ENCODE measurements at places on chromosomes 7 and 10.

GRCh38 chr10:29392376-29393021, 103.6 kb downstream of the LYZL1 start:
- peak; percentile 27 for DNase-seq

GRCh38 chr10:86085686-86086085, 280.9 kb downstream of the GRID1 start:
- DNase-seq, result no peak

GRCh38 chr7:1812509-1813393, 142.7 kb downstream of the ELFN1 start:
- no peak for DNase-seq

DNA sequence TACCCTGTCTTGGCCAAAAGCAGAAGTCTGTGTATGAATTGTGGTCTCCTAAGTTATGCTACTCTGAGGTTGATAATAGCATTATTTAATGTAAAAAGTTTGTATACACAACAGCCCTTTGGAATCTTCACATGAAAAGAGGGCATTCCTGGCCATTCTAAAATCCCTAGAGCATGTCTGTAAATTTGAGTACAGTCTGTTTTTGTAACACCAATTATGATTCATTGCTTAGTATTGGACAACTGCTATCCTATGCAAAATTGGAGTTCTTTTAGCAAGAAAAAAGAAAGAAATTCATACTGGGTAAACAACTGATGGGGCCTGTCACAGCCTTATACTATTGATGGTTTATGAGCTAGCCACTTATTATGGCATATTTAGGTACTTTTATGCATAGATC, 10.2 kb downstream of the CUTC start:
- DNase-seq, result no peak

DNA sequence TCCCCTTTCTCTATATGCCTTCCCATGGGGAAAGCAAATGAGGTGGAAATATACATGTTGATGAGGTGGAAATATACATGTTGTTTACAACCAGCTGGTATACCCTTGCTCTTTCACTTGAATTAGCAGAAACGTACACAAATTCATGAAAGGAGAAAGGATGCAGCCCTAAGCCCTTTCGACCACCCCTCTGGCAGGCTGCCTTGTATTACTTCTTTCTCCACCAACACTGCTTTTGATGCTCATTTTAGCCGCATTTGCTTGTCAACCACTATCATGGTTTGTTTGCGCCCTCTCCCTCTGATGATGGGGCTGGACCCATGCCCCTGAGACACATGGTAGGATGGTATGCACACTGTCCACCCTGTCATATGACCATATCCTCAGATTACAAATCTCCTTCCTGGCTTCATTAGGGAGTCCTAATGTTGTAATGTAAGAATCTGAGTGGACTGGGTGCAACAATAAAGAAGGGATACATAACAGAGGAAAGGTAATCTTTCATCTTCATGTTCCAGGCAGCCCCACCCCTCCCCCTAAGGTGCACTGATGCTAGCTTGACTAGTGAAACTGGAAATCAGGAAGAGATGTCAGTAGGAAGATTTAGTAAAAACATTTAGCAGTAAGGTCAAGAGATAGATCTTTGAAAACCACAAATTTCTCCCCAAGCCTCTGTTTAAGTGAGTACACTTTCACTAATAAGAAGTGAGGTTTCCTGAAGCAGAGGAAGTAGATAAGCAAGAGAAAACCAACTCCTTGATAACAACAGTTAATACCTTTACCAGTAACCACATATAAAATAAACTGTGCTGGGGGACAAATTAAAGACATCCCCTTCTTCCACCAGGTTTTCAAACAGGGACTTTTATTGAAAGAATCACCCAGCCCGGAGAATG, 536.8 kb upstream of the NRP1 start:
- DNase-seq, result no peak

DNA sequence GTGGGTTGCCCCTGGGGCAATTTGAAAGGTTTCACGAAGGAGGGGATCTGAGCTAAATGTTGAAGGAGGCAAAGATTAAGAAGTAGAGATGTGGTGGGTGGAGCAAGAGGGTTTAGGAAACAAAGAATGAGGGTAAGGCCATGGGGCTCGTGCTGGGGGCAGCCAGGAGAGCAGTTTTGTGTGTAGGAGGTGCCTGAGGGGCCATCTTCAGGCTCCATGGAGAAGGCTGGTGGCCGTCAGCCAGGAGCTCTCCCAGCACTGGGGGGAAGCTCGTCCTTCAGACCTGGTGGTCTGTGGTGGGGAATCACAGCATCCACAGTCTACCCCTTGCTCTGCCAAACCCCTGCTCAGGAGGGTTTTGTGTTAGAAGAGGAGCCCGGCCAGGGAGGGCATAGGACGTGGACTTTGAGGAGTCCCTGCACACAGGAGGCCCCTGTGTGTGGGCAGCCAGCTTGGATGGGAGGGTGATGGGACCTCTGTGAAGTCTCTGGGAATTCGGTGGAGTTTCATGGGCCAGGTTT, 11.8 kb upstream of the CXCL12 start:
- DNase-seq, result no peak

DNA sequence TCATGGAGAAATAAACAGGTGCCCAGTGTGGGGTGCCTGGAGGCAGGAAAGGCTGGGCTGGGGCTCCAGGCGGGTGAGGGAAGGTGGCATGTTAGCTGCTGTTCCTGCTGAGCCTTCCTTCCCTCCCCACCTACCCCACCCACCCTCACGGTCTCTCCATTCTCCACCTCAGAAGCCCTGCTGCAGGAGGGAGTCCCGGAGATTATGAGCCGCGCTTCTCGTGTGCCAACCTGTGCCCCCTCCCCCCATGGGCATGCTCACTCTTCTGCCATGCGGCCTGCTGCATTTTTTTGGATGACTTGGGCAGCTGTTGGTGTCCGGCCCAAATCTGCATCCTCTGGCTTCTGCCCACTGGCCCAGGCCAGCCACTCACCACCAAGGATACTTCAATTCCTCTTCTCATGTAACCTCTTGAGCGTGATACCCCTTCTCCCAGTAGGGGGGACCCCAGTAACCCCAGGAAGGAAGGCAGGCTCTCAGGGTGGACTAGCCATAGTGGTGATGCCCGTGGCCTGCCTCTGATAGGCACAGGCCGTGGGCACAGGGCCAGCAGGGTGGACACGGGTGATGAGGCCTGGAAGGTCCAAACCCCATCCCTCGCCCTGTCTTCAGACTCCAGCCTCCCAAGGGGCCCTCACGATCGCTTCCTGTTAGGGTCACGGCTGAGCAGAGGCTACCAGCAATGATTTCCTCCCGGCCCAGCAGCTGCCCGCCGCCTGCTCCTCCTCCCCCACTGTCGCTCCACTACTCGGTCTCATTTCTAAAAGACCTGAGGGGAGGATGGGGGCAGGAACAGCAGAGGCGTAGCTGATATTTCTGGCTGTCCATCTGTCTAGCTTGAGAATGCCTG, 27.8 kb downstream of the UNC5B start:
- no peak for DNase-seq

DNA sequence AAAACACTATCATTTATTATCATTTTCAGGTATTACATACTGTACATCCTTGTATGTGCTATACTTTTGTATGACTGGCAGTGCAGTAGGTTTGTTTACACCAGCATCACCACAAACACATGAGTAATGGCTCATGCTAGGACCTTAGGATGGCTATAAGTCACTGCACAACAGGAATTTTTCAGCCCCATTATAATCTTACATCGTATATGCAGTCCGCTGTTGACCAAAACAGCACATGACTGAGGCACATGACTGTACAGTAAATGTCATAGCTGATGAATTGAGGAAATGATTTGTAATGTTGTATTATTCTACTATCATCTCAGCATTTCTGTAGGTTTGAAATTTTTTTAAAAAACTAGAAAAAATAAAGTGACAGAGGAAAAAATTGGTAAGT, 38.6 kb downstream of the BPGM start:
- DNase-seq, result no peak

DNA sequence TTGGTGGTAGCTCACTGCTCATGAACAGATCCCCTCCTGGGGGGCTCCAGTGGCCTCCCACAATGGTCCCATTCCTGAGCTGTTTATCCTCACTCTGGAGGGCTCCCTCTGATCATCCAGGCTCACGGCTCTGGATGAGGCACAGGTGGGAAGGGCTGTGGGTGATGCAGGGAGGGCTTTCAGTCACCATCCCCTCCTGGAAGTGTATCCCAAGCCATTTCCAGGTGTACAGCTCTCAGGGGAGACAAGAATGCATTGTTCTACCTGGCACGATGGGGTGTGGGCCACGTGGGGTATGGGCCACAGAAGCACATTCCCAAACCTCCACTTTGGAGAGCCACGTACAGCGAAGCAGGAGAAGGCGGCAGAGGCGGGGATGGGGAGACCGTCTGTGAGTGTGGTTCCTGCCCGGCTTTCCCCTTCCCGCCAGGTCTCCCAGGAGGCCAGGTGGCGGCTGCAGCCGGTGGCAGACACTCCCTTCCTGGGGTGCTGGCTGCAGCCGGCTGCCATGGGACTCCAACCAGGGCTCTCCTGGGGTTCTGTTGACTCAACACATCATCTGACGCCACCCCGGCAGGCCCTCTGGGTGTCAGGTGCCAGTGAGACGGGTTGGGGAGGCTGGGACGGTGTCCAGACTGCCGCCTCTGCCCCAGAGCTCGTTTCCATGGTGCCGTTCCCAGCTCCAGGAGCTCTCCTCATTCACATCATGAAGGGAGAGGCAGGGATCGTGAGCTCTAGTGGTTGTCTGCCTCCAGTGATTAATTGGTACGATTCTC, 169.7 kb upstream of the RHEB start:
- no peak for DNase-seq

DNA sequence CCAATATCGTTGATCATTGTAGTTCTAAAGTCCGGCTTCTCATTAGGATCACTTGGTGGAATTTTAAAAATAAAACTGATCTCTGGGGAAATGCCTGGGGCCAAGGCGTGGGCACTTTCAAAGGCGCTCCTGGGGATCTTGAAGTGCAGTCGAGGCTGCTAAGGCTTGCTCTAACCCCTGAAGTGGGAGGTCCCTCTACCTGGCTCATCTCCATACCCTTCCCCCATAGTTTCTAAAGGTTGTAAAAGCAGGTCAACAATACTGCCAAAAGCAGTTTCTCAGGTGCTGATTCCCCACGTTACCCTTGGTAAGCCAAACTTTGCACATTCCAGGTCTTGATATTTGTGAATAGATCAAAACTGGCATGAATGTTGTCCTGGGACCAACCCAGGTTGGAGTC, 79.0 kb upstream of the SP8 start:
- DNase-seq, result no peak

DNA sequence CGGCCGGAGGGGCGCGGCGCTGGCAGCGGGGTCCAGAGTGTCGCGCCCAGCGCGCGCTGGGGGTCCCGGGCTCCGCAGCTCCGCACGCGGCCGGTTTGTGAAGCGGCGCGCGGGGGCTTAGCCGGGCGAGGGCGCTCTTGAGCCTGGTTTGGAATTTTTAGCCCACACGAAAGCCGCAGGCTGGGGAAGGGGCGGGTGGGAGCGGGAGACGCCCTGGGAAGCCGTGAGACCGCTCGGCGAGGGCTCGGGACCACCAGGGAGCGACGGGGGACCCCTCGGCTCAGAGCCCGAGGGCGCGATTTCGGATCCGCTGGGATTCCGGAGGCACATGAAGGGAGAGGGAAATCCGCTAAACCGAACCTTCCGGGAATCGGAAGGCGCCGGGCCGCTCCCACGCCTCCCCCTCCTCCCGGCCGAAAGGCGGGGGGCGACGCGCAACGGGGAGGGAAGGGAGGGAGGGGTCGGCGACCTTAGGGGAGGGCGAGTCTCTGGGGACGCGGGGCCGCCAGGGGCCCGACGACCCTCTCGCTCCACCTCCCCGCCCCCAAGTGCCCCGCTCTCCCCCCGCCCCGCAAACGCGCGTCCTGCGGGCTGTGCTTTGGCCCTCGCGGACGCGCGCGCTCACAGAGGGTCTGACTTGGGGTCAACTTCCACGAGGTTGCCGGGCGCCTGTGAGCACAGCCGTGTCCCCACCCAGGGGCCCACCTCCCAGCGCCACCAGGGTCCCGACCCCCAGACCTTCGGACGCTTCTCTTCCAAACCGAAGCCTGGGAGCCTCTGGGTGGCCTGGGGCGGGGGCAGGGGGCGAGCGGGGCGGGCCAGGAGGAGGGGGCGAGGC, 5.1 kb upstream of the ELFN1 start:
- DNase-seq, result no peak

- DNase-seq, result no peak
These were observed 57.0 kb downstream of the SEC61G start for GRCh38 chr7:54701982-54702381.

DNA sequence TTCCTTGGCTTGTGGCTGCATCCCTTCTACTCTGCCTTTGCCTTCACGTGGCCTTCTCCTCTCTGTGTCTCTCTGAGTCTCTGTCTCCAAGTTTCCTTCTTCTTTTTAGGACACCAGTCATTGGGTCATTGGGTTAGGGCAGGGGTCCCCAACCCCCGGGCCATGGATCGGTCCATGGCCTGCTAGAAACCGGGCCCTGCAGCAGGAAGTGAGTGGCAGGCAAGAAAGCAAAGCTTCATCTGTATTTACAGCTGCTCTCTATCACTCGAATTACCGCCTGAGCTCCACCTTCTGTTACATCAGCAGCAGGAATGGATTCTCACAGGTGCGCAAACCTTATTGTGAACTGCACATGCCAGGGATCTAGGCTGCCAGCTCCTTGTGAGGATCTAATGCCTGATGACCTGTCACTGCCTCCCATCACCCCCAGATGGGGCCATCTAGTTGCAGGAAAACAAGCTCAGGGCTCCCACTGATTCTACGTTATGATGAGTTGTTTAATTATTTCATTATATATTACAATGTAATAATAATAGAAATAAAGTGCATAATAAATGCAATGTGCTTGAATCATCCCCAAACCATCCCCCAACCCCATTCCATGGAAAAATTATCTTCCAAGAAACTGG, 47.9 kb upstream of the DOCK1 start:
- DNase-seq, result no peak

- no peak for DNase-seq
These were observed 30.4 kb downstream of the XPNPEP1 start for GRCh38 chr10:109892931-109893330.

GRCh38 chr7:64997927-64998391, 7.1 kb upstream of the ZNF117 start:
- DNase-seq, result peak; percentile 67

DNA sequence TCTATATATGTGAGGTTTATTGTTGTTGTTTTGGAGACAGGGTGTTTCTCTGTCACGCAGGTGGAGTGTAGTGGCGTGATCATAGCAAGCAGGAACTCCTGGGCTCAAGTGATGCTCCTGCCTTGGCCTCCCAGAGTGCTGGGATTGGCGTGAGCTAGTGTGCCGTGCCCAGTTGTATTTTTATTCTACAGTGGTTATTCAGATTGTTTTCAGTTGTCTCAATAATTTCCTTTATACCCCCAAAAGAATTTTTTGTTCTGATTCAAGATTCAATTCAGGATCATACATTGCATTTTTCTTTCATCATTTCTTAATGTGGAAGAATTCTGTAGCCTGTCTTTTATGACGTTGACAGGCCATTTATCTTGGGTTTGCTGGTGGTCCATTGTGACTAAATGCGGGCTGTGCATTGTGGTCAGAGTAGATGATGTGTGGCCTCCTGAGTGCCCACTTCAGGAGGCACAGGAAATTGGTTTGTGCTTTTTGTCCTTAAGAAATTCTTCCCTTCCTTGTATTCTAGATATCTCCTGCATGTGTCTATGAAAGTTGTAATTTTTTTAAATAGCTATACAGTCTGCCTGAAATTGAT, 22.9 kb downstream of the RBM33 start:
- no peak for DNase-seq

Measured in LoVo (cell line).